ENCODE measurements at places on chromosomes 13 and 19.

- DNase-seq: no peak
Measured at GRCh38 chr19:40989453-40989852, 1.6 kb upstream of the CYP2B6 start.

- DNase-seq: no peak
Measured at GRCh38 chr19:30167976-30168635, 204.1 kb upstream of the ZNF536 start.

DNA sequence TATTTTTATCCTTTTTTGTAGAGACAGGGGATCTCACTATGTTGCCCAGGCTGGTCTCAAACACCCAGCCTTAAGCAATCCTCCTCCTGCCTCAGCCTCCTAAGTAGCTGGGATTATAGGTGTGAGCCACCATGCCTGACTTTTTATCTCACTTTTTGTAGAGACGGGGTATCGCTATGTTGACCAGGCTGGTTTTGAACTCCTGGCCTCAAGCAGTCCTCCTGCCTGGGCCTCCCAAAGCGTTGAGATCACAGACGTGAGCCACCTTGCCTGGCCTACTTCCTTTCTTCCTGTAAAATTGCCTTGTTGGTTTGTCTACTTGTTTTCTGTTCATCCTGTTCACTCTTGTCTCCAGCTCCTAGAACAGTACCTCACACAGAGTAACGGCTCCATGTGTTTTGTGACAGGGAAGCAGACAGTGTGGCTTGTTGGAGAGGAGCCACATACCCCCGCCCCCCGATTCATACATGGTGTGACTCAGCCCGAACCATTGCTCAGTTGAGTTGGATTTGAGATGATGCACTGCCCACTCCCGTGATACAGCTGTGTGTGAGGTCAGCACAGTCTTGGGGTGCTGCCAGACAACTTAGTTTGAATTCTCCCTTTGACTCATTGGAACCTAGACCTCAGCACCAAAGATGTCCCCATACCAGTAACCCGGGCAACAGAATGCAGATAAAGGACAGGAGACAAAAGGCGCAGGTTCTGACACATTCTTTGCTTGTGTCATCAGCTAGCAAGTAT lies 34.2 kb downstream of the GPR42 start:
- no peak for DNase-seq

- DNase-seq: no peak
Measured at GRCh38 chr13:44649834-44650233, 73.7 kb upstream of the TSC22D1 start.

DNA sequence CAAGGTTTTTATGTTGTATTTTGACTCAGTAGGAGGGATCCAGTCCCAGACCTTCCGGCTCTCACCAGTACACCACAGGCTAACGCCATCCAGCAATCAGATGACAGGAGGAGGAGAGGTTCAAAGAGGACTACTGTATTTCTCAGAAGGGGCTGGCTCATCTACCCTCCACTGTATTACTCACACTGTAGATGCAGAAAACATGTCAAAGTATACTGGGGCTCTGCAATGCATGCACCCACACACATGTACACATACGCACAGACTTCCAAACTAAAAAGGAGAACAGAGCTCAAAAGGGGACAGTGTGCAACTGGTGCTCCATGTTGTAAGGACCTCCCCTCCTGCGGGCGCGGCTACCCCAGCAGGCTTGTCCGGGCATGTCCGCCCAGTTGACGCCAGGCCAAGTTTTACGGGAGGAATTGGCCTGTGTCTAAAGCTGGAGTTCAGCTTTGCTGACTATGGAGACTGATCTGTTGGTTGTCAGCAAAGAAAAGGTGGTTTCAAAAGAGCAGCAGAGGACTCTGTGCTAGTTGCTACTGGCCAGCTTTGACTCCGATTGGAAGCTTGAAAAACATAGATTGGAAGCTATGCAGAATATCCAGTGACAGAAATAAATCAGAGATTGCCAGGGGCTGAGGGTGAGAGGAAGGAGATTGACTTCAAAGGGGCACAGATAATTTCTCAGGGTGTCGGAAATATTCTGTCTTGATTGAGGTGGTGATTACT lies 314.2 kb downstream of the DLEU7 start:
- no peak for DNase-seq

GRCh38 chr19:46355234-46356148 lies 8.6 kb downstream of the PPP5C start:
- no peak for DNase-seq

- no peak for DNase-seq
Measured at GRCh38 chr19:10182076-10182475, 12.7 kb downstream of the DNMT1 start.

DNA sequence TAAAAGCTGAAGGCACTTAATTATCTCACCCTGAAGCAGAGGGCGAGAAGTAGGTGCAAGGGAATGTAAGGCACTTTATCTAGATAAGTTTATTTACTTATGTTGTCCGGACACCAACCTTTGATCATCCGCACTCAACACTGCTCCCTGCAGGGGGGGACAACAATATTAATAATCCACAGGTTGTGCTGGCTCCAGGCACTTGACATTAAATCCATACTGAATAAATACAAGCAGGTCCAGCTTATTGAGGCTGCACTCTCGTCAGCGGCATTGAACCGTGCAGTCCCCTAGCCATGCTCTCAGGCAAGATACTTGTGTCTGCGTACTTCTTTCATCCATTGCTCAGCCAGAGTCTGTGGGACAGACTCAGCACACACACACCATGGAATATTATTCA lies 374.5 kb upstream of the NBEA start:
- no peak for DNase-seq

DNA sequence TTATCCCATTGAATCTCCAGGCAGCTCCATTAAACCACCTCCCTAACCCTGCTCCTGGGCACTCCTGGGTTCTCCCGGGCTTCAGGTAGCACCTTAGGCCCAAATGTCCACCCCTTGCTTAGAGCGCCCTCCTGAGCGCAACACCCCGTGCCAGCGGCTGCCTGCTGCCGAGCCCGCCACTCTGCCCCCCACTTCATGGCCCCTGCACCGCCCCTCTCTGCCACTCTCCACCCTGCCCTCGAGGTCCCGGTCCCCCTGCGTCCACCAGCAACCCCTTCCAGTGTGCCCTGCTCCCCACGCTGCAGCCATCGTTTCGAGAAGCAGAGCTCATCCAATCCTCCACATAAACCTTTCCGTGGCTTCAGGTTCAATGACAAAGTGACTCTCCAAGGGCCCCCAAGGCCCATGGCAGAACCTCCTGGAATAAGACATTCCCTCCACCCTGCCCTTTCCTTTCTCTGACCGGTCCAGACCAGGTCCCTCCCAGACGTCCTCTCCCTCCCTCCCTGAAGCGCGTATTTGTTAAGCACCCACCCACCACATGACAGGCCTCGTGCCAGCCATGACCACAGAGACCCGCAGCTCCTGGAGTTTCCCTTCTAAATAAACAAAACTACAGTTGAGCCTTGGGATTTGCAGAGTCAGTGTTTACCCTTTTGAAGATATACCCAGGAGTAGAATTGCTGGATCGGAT lies 66.6 kb downstream of the ARHGEF18 start:
- no peak for DNase-seq
